ENCODE measurements at places on chromosomes 5 and 9.

DNA sequence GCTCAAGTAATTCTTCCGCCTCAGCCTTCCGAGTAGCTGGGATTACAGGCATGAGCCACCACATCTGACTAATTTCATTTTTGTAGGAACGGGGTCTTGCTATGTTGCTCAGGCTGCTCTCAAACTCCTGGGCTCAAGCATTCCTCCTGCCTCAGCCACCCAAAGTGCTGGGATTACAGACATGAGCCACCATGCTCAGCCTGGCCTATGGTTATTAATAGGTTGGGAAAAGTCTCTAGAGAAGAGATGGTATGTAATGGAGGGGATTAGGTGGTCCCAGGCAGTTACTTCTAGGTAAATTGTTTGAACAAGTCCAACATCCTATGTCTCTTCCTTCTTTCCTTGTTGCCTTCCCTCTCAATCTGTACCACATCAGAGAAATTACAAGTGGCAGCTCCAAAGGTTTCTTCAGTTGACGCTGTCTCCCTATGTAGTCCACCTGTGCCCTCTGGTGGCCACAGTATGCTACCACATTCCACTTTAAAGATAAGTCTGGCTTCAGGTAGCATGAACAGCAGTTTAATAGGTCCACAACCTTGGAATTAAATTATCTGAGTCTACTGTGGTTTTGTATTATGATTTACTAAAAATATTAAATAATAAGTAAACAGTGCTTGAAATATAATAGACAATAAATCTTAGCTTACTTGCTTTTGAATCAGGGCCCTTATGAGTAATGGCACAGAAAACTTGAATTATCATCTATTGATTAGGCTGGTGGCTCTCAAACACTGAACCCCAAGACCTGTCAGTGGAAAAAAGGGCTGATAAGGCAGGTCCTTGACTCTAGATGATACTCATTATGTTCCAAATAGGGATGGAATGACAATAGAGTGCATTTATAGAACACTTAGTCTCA lies 9.7 kb downstream of the TIGD6 start:
- peak; percentile 77 for DNase-seq

DNA sequence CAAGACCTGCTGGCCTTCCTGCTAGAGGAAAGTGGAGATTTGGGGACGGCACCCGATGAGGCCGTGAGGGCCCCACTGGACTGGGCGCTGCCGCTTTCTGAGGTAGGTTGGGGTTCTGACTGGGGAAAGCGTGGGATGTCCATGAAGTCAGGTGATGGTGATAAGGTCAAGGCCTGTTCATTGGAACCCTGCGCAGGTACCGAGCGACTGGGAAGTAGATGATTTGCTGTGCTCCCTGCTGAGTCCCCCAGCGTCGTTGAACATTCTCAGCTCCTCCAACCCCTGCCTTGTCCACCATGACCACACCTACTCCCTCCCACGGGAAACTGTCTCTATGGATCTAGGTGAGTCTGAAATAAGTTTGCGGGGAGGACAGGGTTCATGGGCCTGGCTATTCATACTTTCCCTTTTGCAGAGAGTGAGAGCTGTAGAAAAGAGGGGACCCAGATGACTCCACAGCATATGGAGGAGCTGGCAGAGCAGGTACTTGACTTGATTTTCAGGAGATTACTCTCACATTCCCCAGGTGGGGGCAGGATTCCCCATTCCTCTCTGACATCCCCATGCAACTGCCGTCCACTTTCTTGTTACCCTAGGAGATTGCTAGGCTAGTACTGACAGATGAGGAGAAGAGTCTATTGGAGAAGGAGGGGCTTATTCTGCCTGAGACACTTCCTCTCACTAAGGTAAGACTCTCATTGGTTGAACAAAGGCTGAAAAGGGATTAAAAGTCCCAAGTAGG lies 505 bp downstream of the CREB3 start:
- peak; percentile 18 for DNase-seq

DNA sequence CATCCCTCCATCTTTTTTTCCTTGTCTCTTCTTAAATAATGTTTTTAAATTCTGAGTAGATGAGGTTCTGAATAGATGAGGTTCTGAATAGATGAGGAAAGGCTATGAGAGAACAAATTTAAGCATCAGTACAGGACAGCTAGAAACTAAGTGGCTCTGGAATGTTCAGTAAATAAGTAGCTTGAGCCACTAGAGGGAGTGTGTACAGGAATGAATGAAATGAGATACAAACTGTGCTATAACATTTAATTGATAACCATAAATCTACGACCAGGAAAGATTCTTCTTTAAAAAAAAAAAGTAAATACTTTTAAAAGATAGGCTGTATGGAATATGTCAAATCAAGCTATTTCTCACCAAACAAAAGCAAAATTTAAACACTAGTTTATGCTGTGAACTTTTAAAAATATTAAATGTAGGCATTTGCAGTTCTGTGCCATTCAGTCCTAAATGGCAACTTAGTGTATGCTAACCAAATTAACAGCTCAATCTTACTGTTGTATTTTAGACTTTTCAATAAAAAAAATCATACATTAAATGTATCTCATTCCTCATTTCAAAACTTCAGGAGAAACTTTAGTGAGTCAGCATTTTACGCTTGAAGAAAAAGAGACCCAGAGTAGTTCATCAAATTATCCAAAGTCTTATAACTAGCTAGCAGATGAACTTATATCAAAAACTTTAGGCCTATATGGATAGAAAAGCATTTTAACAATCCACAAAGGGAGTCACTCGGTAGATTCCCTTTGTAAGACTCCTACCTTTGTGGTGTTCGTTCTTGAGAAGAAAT lies 70.4 kb upstream of the SNX2 start:
- DNase-seq: no peak

GRCh38 chr9:132942541-132943182 lies 1.8 kb downstream of the TSC1 start:
- no peak for DNase-seq

DNA sequence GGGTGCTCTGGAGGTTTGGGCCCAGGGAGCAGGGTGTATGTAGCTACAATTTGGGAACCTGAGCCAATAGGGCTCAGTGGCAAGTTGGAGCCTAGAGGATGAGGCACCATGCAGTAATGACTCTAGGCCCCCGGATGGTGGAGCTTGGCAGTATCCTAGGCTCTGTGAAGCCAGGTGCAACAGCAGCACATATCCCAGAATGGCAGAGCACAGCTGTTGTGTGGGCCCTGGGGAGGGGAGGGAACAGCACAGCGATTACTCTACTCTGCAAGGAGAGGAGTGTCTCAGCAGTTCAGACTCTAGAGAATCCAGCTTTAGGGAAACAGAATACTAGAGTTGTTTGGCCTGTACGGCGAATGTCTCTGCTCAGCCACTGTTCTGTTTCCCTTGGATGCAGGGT lies 56.1 kb downstream of the LRRTM2 start:
- DNase-seq: no peak

DNA sequence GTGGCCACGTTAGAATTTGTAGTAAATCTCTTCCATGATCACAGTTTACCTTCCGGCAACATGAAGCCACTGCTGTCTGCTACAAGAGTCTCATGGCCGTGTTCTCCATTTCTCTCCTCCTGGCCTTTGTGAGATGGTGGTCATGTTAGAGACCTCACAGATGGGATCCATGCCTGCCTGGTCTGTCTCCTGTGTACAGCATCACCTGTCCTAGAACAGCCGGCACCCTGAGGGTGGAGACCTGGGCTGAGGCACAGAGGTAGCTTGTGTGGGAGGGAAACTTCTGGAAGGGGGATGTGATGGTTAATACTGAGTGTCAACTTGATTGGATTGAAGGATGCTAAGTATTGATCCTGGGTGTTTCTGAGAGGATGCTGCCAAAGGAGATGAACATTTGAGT lies 3.1 kb upstream of the FCN2 start:
- DNase-seq: no peak

- no peak for DNase-seq
These were observed 31.0 kb upstream of the B4GALT1 start for GRCh38 chr9:33198165-33198564.

DNA sequence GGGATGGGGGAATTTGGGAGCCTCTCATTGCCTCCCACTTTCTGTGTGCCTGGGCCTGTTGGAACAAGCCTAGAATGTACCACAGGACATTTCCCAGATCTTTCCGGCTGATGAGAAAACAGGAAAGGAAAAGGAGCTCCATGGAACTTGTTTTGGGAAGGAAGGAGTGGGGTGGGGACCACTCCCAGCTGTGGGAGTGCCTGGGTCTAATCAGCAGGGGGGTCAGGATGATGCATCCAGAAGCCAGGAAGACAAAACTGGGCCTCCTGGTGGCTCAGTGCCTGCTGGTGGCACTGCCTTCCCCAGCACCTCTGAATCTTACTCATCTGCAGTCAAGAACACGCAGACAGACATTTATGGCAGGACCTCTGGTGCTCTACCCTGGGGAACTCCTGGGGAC lies 2.8 kb downstream of the SMIM33 start:
- no peak for DNase-seq

DNA sequence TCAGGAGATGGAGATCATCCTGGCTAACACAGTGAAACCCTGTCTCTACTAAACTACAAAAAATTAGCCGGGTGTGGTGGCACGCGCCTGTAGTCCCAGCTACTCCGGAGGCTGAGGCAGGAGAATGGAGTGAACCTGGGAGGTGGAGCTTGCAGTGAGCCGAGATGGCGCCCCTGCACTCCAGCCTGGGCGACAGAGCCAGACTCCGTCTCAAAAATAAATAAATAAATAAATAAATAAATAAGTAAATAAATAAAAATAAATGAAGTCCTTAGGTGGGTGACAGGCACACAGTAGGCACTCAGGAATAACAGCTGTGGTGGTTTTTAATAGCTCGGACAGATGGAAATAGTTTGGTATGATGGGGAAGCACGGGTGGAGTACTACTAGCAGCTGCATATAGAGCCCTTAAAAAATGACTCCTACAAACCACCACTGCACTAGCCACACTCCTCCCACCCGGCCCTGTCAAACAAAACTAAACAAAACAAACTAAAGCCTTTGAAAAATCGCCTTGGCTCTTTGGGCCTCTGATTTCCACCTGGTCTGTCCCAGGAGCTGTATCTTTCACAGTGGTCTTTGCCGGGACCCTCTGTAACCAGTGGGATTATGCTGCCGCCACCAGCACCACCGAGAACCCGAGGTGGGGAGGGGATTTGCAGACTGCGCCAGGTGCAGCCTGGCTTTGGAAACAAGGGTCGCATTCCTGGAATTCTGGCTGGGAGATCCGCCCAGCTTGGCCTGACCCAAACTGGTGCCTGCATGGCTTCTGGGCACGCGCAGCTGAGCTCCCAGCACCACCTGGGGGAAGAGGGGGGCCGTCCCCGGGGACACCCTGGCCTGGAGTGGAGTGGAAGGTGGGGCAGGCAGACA lies 5.1 kb upstream of the WDR5 start:
- no peak for DNase-seq

- no peak for DNase-seq
These were observed 2.5 kb downstream of the FIBCD1 start for GRCh38 chr9:130936285-130937117.

DNA sequence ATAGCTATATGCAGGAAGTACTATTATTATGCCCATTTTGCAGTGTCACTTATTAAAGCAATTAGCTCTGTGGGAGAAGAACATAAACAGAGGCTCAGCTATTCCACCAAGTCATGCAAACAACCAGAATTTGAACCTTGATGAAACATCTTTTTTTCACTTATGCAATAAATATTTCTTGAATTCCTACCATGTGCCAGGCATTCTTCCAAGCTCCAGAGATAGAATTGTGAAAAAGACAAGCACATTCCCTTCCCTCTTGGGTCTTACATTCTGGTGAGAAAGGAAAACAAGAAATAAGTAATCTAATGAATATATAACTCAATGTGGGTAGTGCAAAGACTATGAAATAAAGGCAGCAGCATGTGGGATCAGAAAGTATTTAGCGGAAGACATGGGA lies 32.1 kb upstream of the ADRB2 start:
- no peak for DNase-seq

DNA sequence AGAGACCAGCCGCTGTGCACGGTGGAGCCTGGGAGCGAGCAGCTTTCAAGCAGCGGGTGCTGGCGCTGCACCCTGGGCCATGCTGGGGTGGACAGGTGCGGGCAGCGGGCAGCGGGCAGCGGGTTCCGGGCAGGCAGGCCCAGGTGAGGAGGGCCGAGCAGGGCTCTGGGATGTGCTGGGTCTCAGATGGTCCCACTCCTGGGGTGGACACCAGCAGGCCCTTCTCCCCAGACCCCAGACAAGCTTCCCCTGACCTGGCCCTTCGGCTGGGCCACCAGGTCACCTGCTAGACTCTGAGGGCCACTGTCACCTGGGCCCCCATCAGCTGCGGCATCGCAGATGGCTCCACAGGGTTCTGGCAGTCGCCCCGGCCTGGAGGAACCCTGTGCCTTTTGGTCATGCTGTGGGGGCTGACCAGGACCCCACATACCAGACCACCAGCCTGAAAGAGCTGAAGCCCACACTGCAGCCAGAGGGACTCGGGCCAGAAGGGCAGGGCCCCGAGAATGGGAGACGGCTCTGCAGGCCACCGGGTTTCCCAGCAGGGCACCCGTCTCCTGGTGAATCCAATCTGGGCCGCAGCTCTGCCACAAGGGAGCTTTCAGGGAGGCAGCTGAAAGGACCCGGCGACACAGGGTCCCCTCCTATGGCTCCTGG lies 2.0 kb downstream of the SLC6A19 start:
- no peak for DNase-seq

DNA sequence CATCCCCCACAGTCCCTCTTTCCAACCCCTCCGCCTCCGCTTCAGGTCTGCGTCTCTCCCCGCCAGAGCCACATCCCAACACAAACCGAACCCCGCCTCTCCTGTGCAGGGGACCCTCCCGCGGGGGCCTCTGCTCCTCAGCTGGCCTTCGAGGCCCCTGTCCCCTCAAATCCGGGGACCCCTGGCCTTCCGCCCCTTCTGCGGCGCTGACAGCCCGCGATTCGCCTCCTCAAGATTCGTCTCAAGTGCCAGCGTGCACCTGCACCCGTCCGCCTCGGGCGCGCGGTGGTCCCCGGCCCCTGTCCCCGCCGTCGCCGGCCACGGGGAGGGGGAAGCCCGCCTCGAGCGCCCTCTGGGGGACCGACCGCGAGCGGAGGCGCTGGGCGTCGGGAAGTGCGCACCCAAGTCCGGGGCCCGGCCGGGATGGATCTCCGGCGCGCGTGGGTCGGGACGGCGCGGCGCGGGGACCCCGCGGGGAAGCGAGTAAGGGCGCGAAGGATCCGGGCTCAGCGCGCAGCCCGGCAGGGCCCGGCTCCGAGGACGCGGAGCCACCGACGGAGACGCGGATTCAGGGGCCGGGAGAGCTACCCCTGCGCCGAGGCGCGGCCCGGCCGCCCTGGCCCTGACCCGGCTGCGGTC lies 623 bp downstream of the FLT4 start:
- DNase-seq: no peak

DNA sequence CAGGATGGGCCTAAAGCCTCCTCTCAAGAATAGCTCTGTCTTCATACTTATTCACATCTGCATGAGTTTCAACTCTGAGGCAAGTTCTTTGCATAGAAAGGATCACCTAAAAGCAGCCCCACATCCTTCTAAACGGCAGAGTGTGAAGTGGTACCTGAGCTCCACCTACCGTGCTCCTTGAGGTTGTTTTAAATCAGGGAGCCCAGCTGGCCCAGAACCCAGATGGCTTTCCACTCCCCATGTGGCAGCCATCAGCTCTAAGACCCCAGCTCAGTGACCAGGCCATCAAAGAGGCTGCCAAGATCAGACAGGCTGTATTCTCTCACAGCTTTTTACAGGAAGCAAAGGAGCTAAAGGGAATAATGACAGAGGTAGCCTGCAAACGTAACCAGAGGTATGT lies 299.3 kb downstream of the RASEF start:
- DNase-seq: no peak

All from CD4-positive, alpha-beta T cell treated with Interleukin-2 at 100 ng/mL for 4 hours (primary cell).